Effector memory CD8-positive, alpha-beta T cell (primary cell): ENCODE measurements at places on chromosomes 7 and 10.

DNA sequence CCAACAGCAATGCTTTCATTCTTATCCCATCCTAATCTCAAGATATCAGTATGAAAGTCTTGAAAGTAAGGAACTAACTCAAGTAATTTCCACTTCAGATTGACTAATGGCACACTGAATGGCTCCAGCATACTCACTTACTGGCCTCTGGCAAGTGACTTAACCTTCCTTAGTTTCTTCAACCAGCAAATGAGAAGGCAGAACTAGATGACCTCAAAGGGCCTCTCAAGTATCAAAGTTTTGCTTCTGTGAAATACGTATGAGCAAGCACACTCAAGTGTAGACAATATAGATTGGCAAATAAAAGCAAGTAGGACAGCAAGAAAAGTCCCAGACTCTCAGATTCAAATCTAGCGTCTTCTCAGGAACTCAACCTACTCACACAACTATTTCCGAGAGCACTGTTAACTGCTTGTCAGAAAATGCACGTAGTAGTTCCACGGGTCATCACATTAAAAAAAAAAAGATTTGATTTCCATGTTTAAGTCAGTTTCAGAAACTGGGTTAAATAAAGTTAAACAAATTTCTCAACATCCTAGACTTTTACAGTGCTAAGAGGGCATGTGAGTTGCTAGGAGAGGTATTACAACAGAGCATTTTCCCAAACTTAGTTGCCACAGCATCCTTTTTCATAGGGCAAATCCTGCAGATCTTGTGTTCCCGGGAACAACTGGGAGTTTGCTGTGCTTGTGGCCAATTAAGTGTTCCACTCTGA lies 276.9 kb upstream of the KLF14 start:
- no peak for DNase-seq
- peaks cover 70% of the 10 kb centered on the region for H3K4me1 ChIP-seq
- H3K4me3 ChIP-seq, result peak overlapping the region; percentile 77
- H3K27me3 ChIP-seq, result no peaks in the 10 kb centered on the region
- H3K36me3 ChIP-seq, result peaks cover 95% of the 10 kb centered on the region

- no peak for DNase-seq
- no peak overlapping the region for H3K27ac ChIP-seq
- no peak overlapping the region for H3K4me3 ChIP-seq
These were observed 53.8 kb downstream of the PANK1 start for GRCh38 chr10:89591111-89591795.

- H3K4me1 ChIP-seq, result peaks cover 10% of the 10 kb centered on the region
- no peaks in the 10 kb centered on the region for H3K36me3 ChIP-seq
- DNase-seq, result no peak
- no peaks in the 10 kb centered on the region for H3K27me3 ChIP-seq
- H3K4me3 ChIP-seq, result peak overlapping the region; percentile 20
- H3K27ac ChIP-seq, result peak overlapping the region; percentile 54
These were observed 266.7 kb downstream of the PRKG1 start for GRCh38 chr10:51340845-51341610.

GRCh38 chr10:43731486-43731885 lies 82.8 kb upstream of the ZNF32 start:
- H3K4me3 ChIP-seq, result no peak overlapping the region
- no peaks in the 10 kb centered on the region for H3K36me3 ChIP-seq
- H3K4me1 ChIP-seq, result no peaks in the 10 kb centered on the region
- DNase-seq, result no peak
- H3K27ac ChIP-seq, result no peak overlapping the region

DNA sequence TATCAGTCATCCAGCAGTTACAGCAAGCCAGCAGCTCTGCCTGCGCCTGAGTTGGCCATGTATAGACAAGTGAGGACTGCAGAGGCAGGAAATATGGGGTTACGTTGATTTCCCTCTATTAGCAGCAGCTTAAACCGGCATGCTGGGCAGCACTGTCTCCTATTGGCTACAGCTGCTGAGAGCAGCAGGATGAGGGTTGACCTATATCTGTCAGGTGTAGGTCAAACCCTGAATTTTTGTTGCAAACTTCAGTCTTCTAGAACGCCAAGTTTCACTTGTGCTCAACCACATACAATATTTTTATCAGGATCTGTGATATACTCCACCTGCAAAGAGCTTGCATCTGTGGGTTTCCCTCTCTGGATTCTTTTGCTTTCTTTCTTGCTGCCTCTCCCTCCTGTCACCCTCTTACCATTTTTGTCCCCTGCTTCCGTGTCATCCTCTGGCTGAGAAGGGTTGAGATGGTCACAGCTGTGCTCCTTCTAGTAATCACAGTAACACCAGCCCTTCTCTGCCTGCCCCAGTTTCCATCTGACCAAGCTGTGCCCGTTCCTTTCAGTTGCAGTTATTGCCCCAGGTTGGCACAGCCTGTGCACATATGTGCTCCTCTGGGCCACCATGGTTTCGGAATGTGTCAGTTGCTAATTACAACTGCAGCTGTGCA lies 23.8 kb upstream of the GLCCI1 start:
- peak; percentile 56 for DNase-seq
- H3K36me3 ChIP-seq, result no peaks in the 10 kb centered on the region
- H3K4me1 ChIP-seq, result peaks cover 43% of the 10 kb centered on the region
- peak overlapping the region; percentile 70 for H3K4me3 ChIP-seq

GRCh38 chr7:151396328-151396970 lies 13.4 kb downstream of the WDR86 start:
- no peak overlapping the region for H3K4me3 ChIP-seq
- peaks cover 4% of the 10 kb centered on the region for H3K36me3 ChIP-seq
- H3K4me1 ChIP-seq, result peaks cover 32% of the 10 kb centered on the region
- DNase-seq, result no peak
- H3K27ac ChIP-seq, result no peak overlapping the region
- H3K27me3 ChIP-seq, result no peaks in the 10 kb centered on the region

DNA sequence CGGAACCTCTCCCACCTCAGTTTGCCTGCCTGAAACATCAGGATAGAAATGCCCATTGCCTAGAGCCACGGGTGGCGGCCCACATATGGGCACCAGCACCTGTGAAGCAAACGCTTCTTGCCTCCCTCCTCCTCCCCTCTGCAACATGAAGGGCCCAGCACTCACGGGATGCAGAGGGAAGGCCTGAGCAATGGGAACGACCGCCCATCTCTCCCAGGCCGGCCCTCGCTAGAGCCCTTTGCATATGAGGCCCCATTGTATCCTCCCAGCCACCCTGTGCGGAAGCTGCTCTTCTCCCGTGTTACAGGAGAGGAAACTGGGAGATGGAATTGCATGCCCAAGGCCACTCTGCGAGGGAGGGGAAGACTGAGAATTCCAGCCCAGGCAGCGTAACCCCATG lies 88.2 kb downstream of the RGS10 start:
- H3K27me3 ChIP-seq, result no peaks in the 10 kb centered on the region
- no peak for DNase-seq
- H3K36me3 ChIP-seq, result peaks cover 11% of the 10 kb centered on the region

GRCh38 chr7:127059475-127059874 lies 193.3 kb downstream of the GRM8 start:
- H3K4me1 ChIP-seq, result no peaks in the 10 kb centered on the region
- peaks cover 14% of the 10 kb centered on the region for H3K27me3 ChIP-seq
- H3K27ac ChIP-seq, result no peak overlapping the region
- H3K36me3 ChIP-seq, result no peaks in the 10 kb centered on the region

GRCh38 chr7:539731-540411 lies 20.2 kb upstream of the PDGFA start:
- DNase-seq, result no peak
- H3K36me3 ChIP-seq, result no peaks in the 10 kb centered on the region
- peaks cover 13% of the 10 kb centered on the region for H3K4me1 ChIP-seq
- H3K4me3 ChIP-seq, result no peak overlapping the region

GRCh38 chr10:83612050-83612449 lies 527.3 kb upstream of the GHITM start:
- DNase-seq, result no peak
- no peaks in the 10 kb centered on the region for H3K27me3 ChIP-seq
- no peak overlapping the region for H3K27ac ChIP-seq
- no peak overlapping the region for H3K4me3 ChIP-seq
- H3K36me3 ChIP-seq, result no peaks in the 10 kb centered on the region

DNA sequence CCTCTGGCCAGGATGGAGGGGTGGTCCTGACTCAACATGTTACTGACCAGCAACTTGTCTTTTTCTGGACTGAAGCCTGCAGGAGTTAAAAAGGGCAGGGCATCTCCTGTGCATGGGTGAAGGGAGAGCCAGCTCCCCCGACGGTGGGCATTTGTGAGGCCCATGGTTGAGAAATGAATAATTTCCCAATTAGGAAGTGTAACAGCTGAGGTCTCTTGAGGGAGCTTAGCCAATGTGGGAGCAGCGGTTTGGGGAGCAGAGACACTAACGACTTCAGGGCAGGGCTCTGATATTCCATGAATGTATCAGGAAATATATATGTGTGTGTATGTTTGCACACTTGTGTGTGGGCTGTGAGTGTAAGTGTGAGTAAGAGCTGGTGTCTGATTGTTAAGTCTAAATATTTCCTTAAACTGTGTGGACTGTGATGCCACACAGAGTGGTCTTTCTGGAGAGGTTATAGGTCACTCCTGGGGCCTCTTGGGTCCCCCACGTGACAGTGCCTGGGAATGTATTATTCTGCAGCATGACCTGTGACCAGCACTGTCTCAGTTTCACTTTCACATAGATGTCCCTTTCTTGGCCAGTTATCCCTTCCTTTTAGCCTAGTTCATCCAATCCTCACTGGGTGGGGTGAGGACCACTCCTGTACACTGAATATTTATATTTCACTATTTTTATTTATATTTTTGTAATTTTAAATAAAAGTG lies 6.0 kb downstream of the PLAU start:
- peaks cover 7% of the 10 kb centered on the region for H3K4me1 ChIP-seq
- no peak for DNase-seq
- H3K4me3 ChIP-seq, result no peak overlapping the region
- peaks cover 9% of the 10 kb centered on the region for H3K27me3 ChIP-seq
- no peak overlapping the region for H3K27ac ChIP-seq

DNA sequence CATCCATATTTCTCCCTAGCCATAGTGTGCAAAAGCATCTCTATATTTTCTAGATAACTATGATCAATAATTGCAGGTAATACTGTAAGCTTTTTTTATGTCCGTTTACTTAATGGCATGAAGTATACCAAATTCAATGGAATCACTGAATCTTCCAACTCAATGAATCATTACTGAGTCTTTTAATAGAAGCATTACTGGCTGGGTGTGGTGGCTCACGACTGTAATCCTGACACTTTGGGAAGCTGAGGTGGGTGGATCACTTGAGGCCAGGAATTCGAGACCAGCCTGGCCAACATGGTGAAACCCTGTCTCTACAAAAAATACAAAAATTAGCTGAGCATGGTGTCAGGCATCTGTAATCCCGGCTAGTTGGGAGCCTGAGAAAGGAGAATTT lies 372.5 kb downstream of the BMPER start:
- H3K36me3 ChIP-seq, result no peaks in the 10 kb centered on the region
- no peak for DNase-seq

DNA sequence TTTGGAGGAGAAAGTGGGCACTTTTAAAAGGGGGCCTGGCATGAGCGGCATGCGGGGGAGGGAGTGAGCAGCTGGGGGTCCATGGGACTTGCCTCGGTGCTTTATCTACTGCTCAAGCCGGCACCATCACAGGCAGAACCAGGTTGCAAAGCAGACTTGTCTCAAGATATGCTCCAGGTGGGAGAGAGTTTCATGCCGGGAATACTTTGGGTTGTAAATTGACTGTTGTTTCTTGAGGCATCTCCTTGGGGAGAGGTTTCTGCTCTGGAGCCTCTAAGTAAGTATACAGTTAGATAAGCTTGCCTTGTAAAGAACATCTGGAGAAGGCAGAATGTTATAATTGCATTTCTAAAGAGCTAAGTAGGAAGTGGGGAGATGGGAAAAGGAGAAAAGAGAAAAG lies 42.8 kb upstream of the PRKCQ start:
- H3K27ac ChIP-seq, result no peak overlapping the region
- DNase-seq, result no peak
- H3K36me3 ChIP-seq, result no peaks in the 10 kb centered on the region
- H3K4me3 ChIP-seq, result no peak overlapping the region

GRCh38 chr10:29850371-29850770 lies 209.0 kb downstream of the JCAD start:
- peaks cover 5% of the 10 kb centered on the region for H3K4me1 ChIP-seq
- no peak overlapping the region for H3K4me3 ChIP-seq
- H3K36me3 ChIP-seq, result no peaks in the 10 kb centered on the region

- H3K36me3 ChIP-seq, result no peaks in the 10 kb centered on the region
- peaks cover 46% of the 10 kb centered on the region for H3K27me3 ChIP-seq
- no peak overlapping the region for H3K27ac ChIP-seq
- no peak overlapping the region for H3K4me3 ChIP-seq
- H3K4me1 ChIP-seq, result no peaks in the 10 kb centered on the region
These were observed 19.1 kb upstream of the MTPAP start for GRCh38 chr10:30368065-30368718.

- H3K4me1 ChIP-seq, result peaks cover 11% of the 10 kb centered on the region
- no peak for DNase-seq
- H3K36me3 ChIP-seq, result peaks cover 3% of the 10 kb centered on the region
These were observed 96.7 kb upstream of the PDCD4 start for GRCh38 chr10:110775020-110775375.

DNA sequence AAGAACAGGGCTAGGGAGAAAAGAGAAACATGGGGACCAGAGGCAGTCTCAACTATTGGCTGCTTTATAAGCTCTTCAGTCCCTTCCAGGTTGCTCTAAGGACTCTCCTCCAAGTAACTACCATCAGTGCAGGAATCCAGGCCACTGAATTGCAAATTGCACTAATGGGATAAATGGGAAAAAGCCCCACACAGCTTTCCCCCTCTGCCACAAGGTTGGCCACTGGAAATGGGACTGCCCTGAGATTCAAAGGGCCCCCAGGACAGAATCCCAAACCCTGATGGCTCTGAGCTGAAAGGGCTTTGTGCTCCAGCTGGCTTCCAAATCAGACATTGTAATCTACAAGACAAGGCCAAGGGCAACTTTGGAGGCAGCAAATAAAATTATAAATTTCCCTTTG lies 633.2 kb downstream of the ACTR3B start:
- no peaks in the 10 kb centered on the region for H3K27me3 ChIP-seq
- H3K4me1 ChIP-seq, result no peaks in the 10 kb centered on the region
- H3K27ac ChIP-seq, result no peak overlapping the region
- DNase-seq, result no peak
- H3K4me3 ChIP-seq, result no peak overlapping the region

GRCh38 chr7:117241088-117241487 lies 81.8 kb downstream of the WNT2 start:
- no peak overlapping the region for H3K27ac ChIP-seq
- peaks cover 4% of the 10 kb centered on the region for H3K36me3 ChIP-seq
- no peaks in the 10 kb centered on the region for H3K4me1 ChIP-seq
- H3K27me3 ChIP-seq, result peaks cover 58% of the 10 kb centered on the region
- H3K4me3 ChIP-seq, result no peak overlapping the region

GRCh38 chr7:98372993-98373392 lies 27.9 kb downstream of the BAIAP2L1 start:
- H3K27ac ChIP-seq, result no peak overlapping the region
- H3K27me3 ChIP-seq, result peaks cover 5% of the 10 kb centered on the region
- DNase-seq, result no peak
- H3K4me1 ChIP-seq, result no peaks in the 10 kb centered on the region
- no peak overlapping the region for H3K4me3 ChIP-seq
- H3K36me3 ChIP-seq, result no peaks in the 10 kb centered on the region
